ENCODE measurements at places on chromosomes 11 and 22. TPM values are rescaled to one million over a fixed set of nuclear protein-coding genes. Genes with fewer than 3 reads are reported as not detected.

DNA sequence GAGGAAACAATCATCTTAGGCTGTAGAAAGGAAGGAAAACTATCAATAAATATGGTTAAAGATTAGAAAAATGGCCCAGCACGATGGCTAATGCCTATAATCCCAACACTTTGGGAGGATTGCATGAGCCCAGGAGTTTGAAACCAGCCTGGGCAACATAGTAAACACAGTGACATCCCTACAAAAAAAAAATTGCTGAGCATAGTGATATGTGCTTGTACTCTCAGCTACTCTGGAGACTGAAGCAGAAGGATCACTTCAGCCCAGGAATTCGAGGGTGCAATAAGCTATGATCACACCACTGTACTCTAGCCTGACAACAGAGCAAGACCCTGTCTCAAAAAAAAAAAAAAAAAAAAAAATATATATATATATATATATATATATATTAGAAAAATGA lies 54.9 kb downstream of the ARFGAP2 start:
- DNase-seq, result no peak

GRCh38 chr11:65856689-65857499 lies 1.1 kb downstream of the CFL1 start:
- peak; percentile 65 for DNase-seq

GRCh38 chr11:62443390-62444235 lies 24.8 kb downstream of the SCGB1A1 start:
- no peak for DNase-seq

DNA sequence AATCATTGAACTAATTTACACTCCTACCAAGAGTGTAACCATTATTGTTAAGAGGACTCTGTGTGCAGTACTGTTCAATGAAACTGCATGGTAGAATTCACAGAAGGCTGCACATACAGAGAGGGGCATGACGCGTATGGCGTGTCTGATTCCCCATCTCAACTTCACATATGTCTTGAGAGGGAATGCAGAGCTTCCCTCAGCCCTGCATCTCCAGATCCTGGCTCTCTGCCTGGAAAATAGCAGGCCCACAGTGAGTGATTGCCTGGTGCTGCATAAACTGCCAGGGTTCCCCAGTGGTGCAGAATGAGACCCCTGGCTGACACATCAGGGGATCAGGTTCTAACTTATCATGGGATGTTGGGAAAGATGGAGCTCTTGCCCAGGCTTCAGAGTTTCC lies 260.2 kb upstream of the ISX start:
- no peak for DNase-seq

DNA sequence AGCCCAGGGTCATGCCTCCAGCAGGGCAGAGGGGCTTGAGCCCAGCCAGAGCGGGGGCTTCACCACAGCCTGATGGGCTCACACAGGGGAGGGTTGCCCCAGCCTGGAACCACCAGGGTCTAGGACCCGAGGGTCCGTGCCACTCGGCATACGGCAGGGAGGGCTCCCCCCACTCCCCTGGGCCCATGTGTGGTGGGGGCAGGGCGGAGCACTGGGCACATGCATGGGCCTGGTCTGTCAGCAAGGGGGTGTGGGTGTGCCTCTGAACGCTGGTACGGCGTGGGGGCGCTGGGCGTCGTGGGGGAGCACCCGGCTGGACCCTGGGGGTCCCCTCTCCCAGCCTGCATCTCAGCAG lies 29.3 kb downstream of the MOB2 start:
- no peak for DNase-seq

- no peak for DNase-seq
Measured at GRCh38 chr11:123561431-123561800, 93.0 kb downstream of the SCN3B start.

DNA sequence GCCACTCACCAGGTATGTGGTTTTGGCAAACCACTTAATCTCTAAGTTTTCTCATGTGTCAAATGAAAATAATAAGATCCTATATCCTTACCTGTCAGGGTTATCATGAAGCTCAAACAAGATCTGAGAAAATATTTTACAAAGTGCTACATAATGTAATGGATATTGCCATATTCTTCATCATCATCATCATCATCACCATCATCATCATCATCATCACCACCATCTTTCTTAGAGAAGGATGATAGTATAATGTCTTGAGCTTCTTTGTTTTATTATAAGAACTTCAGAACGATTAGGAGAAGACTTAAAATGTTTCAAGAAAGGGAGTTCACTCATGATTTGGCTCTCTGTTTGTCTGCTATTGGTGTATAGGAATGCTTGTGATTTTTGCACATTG lies 72.5 kb upstream of the UCP3 start:
- no peak for DNase-seq

DNA sequence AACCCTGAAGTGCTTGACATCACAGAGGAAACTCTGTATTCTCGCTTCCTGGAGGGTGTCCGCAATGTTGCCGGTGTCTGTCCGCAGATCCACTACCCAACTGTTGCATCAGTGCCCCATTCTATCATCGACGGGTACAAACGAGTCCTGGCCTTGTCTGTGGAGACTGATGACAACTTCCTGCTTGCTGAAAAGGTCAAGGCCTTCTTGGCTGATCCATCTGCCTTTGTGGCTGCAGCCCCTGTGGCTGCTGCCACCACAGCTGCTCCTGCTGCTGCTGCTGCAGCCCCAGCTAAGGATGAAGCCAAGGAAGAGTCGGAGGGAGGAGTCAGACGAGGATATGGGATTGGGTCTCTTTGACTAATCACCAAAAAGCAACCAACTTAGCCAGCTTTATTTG lies 42.9 kb upstream of the DAGLA start:
- DNase-seq, result no peak

DNA sequence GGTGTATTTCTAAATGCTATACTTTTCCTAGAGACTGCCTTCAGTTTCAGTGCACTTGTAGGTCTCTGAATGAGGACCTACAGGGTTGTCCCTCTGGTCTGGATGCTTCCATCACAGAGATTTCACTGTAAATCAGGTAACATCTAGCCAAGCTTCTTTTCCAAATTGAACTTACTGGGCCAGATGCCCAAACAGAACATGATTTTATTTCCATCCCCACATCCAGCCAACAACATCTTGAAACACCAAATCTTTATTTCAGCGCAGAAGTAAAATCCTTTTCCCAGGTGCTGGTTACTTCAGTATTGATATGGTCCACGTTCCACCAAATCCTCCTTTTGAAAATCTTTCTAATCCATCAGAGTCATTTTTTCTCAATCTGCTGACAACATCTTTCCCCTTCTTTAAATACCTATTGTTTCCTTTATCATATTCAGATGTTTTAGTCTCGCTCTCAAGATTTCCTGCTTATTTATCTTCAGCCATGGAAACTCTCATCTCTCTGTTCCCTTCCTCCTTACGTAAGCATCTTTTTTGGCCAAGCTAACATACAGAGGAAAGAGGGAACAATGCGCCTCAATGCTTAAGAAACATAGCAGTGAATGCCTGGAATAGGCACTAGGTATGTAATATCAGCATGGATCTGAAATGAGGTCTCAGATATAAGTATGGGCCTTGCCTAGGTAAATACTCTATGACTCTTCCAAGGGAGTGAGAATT lies 201.2 kb upstream of the MTNR1B start:
- DNase-seq, result no peak

GRCh38 chr11:117814204-117814765 lies 10.3 kb downstream of the FXYD2 start:
- no peak for DNase-seq

DNA sequence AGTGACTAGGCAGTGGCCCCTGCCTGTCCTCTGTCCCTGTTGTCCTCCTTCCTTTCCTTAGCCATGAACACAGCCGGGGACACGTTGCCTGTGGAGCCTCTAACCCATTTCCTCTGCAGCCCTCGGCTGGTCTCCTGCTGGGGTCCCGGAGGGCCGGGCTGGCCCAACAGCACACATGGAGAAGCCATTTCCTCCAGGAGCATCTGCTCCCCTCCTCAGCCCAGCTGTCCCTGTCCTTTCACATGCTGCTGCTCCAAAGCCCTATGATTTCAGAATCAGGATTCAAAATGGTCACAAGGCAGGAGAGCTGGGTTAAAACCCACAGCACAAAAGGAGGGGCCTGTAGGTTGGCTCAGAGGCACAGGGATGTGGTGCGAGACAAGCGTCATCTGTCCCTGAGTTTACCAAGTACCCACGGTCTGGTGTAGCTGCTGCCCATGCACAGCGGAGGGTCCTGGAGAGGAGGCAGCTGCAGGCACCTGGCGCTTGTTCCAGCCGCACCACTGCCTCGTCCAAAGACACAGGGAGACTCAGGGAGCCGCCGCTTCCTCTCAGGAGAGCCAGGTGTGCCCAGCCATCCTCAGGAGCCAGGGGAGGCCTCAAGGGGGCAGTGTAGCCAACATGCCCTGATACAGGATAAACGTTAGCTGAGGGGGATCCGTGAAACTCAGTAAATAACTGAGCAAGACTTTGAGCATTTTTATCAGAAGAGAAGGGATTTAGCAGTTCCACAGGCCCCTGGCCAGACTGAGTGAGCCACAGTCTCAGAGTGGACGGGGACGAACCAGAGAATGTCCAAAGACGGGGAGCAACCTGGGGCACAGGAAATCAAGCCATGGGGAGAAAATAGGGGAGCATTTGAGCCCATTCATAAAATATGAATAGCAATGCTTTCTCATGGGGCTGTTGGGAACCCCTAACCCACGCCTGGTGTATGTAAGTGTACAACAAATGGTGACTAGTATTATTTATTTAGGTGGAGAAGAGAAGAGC lies 3.9 kb upstream of the VSIG10L2 start:
- no peak for DNase-seq

GRCh38 chr11:12168114-12168513 lies 57.7 kb downstream of the MICAL2 start:
- no peak for DNase-seq

DNA sequence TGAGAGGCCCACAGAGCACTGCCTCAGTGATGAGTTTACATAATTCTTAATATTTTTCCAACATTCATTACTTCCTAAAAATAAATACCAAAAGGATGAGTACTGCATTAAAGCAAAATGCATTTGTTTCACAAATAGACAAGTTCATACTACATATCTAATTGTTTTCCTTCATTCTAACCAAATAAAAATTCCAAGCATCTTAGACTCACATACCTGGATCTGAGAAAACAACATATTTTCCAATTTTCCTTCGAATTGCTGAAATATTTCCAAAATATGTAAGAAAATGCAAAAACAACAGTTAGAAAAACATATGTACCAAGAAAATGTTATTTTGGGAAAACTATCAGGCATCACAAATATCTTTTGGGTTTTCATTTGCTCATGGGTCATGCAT lies 127.9 kb upstream of the CEP126 start:
- no peak for DNase-seq

LARGE1 gene
- 19.9 TPM for total RNA-seq

OR52A5 gene
- not detected for total RNA-seq

- DNase-seq, result no peak
Measured at GRCh38 chr11:72354356-72355115, 79.8 kb downstream of the CLPB start.

DNA sequence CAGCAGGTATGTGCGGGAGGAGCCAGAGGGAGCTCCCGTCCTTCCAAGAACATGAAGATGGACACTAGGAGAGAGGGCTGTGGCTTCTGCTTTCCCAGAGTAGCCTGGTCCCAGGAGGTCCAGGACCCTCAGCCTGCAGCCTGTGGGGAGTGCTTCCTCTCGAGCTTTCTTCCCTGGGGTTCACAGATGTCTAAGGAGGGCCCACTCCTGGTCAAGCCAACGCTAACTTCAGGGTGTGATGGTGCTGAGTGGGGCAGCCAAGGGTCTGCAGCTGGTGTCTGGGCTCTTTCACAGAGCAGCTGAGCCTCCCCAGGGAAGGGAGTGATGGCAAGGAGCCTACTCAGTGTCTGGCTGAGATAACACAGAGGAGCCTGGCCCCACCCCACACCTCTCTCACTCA lies 3.3 kb downstream of the POU2F3 start:
- DNase-seq, result no peak

BEST1 gene
- 5.8 TPM for total RNA-seq

VPS11 gene
- total RNA-seq, result 39.2 TPM

MOGAT2 gene
- not detected for total RNA-seq

GRCh38 chr11:13318498-13319295 lies 41.1 kb downstream of the BMAL1 start:
- no peak for DNase-seq

GRCh38 chr11:55457641-55458040 lies 89.9 kb downstream of the OR4A15 start:
- no peak for DNase-seq

DNA sequence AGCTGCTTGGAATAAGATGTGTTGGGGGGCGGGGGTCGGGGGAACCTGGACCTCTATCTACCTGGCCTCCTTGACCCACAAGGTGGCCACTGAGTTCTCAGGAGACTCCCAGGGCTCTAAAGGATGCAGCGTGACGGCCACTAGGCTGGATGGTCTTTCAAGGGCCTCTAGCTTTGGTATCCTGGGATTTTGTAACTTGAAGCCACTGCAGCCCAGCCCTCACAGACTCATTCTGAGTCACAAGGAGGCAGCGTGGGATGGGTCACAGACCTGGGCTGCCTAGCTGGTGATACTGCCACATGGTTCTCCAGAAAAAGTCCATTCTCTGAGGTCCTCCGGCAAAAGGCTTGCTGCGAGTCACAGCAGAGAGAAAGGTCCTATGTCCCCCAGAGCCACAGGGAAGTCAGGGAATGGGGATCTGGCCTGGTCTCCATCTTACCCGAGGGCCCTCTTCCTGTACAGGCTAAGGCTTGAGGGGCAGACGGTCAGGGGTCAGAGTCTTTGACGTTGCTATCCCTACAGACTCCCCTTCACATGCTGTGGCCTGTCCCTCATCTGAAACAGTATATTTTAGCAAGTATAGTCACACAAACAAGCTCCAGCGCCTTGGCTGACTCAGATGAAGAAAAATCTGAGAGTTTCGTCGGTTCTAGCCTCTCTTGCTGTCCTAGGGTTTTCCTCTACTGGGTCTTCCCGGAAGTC lies 52.4 kb downstream of the KCNC1 start:
- no peak for DNase-seq

APOBEC3C gene
- total RNA-seq, result 11.0 TPM

- DNase-seq, result peak; percentile 35
Measured at GRCh38 chr11:125429174-125429707, 66.8 kb downstream of the FEZ1 start.

DNA sequence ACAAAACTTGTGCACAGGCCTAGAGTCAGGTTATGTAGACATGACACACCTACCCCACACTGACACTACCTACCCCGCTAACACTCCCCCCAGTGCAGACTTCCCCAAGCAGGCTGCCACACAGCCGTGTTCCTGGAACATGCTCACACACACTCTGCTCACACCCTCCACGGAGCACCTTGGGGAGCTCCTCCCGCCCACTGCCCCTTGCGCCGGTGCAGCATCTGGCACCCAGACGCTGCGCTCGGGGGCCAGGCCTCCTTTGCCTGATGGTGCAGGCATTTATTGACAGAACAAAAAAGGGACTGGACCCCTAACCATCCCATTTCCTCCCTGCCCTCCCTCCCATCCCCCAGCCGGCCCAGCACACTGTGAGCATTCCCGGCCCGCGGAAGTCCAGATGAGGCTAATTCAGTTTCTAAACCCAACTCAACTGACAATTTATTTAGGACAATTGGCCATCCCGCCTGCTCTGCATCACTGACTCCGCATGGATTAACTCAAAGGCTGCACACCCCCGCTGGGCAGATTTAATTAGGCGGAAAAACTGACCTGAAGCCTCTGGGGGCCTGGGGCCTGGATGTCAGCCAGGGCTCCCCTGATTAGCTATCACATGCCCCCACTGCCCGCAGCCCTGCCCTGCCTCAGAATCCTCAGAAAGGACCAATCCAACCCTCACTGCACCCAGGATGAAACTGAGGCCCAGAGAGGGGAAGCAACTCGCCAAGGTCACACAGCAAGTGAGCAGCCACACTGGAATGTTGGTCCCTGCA lies 30.1 kb downstream of the KCNC1 start:
- DNase-seq, result no peak

All from omental fat pad (tissue), 4 donors.